ENCODE measurements at places on chromosomes 1 and 21.

DNA sequence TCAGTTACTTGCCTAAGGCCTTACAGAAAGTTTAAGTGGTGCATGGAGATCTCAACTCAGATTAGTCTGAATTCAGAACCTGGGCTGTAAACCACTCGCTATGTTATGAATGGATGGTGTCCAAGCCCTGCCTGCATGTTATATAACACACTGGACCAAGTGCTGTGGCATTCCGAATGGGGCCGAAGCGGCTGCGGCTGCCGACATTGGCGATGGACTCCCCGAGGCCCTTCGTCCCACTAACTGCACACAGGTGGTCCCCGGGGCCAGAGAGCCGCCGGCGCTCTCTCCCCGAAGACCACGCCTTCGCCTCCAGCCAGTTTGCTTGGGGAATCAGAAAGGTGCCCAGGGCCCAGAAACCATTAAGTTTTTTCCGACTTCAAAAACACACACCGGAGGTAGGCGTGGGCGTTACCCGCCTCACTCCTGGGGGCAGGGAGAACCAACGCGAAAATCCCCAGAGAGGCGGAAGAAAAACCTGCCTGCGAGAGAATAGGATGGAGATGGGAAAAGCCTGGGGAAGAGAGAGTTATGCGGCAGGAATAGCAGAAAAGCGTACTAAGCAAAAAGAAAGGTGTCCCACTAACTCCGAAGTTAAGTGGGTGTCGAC is 579 bp upstream of the TENT5C start:
- no peak for DNase-seq

- DNase-seq: no peak
Measured at GRCh38 chr1:243543501-243543900, 287.7 kb downstream of the SDCCAG8 start.

DNA sequence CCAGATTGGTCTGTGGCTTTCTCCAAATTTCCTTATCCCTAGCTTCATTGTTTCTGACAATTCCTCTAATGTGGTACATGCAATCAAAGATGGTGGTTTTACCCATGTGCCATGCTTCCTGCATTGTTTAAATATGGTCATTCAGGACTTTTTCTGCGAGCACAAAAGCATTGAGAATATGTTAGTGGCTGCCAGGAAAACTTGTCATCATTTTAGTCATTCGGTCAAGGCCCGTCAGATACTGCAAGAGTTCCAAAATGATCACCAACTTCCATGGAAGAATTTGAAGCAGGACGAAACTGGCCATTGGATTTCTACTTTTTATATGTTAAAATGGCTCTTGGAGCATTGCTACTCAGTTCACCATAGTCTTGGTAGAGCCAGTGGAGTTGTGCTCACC is 3.7 kb downstream of the ZBED6 start:
- DNase-seq: no peak

DNA sequence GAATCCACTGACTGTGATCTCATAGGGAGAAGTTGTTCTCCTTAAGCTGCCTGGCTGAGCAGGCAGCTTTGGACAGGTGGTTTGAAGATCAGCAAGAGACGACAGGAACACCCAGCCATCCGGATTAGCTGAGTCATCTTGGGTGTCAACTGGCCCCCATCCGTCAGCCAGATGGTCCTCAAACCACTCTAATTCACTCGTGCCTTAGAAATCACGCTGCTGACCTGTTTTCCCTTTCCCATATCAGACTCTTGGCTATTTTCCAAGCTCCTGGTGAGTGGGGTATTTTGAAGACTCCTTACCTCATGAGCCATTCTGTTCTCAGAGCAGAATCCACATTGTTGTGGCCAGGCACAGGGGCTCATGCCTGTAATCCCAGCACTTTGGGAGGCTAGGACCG is 149.1 kb upstream of the L1TD1 start:
- DNase-seq: no peak

GRCh38 chr1:76084029-76084627 is 9.6 kb downstream of the ST6GALNAC3 start:
- DNase-seq: no peak

GRCh38 chr1:96096613-96097321 is 624.8 kb upstream of the PTBP2 start:
- no peak for DNase-seq

GRCh38 chr1:172673761-172674160 is 14.9 kb downstream of the FASLG start:
- no peak for DNase-seq

DNA sequence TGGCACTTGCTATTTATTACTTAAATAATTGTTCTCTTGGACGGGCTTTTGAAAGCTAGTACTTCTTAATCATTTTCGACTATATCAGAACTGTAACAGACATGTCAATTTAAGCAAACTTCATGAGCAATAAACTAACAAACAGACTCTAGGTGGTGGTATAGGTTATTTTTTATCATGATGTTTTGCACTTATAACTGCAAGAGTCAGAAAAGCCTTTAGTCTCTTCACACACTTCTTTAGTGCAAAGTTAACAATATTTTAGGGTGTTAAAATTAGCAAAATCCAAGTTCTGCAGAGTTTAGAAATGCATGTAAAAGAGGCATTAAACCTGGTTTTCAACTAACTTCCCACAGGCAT is 2.2 kb downstream of the NRIP1 start:
- DNase-seq: no peak

DNA sequence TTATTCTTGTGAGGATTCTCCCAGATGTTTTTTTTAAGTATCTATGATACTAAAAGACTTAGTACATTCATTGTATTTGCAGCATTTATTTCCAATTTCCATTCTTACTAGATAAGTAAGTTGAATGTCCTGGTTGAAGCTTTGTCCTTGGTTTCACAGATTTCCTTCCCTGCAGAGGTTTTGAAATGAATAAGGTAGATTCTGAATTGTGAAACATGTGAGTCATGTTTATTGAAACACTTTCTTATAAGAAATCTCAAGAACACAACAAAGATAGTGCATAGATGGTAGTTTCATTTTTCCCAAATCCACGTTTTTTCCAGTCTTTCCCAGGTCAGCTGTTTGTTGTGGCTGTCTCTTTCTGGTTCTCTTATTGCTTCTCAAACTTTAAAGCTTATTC is 24.8 kb downstream of the GABPA start:
- DNase-seq: no peak

DNA sequence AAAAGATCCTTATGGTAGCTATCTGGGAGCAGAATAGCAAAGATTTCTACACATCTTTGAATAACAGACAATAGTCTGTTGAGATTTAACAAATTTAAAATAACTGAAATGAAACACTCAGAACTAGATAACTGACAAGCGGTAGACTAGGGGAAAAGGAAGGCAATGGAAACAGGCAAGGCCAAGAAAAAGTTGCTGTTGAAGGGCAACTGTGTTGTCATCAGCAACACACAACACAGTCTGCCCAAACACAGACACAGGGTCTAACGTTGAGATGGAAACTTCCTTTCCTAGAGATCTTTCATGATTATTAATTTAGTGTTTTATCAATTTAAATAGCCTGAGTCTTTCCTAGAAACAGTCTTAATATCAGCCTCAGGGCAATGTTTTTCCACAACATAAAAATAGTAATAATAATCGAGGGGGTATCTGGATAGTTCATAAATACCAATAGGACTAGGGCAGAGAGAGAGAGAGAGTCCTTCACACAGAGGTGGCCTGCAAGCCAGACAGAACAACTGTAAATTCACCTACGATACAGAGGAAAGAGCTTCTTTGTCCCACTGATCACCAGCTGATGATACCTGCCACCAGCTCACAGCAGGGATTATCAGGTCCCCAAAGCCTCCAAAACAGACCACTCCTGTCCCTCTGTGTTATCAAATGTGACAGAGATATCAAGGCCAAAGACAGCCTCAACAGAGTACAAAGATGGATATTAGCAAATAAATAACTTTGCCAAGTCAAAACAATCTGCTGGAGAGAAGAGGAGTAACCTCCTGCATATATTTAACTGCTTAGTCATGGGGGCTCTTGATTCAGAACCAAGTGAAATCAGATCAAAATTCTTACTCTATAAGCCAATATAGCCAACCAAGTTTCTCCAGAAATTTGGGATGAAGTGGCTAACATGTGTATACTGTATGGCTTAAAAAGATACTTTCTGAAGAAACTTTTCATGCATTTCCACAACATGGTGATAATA is 245.3 kb downstream of the SLC45A1 start:
- DNase-seq: no peak

DNA sequence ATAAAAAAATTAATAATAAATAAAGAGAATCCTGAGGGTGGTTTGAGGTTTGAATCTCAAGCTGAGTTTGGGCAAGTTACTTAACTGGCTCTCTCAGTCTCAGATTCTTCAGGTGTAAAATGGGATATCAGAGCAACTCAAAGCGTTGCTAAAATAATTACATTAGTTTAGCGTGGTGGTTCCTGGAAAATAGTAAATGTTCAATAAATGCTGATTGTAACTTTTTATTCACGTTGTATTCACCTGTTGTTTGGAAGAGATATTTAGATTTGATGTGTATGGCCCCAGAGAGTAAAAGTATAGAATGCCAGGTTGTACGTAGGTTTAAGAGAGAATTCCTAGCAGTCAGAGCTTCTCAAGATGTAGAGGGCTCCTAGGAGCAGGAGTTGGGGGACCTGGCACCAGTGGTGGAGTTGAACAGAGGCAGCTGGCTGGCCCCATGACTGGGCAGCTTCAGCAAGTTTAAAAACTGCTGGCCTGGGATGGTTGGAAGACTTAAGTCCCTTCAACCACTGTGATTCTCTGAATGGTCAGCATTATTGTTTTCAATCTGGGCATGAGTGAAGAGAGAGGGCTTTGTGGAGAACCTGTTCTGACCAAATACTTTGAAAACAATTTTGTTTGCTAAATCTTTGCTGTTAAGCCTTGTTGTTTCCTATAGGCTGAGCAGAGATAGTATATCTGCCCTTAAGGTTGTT is 22.4 kb downstream of the PRCC start:
- no peak for DNase-seq

GRCh38 chr1:18099026-18099425 is 8.6 kb upstream of the IGSF21 start:
- DNase-seq: no peak

DNA sequence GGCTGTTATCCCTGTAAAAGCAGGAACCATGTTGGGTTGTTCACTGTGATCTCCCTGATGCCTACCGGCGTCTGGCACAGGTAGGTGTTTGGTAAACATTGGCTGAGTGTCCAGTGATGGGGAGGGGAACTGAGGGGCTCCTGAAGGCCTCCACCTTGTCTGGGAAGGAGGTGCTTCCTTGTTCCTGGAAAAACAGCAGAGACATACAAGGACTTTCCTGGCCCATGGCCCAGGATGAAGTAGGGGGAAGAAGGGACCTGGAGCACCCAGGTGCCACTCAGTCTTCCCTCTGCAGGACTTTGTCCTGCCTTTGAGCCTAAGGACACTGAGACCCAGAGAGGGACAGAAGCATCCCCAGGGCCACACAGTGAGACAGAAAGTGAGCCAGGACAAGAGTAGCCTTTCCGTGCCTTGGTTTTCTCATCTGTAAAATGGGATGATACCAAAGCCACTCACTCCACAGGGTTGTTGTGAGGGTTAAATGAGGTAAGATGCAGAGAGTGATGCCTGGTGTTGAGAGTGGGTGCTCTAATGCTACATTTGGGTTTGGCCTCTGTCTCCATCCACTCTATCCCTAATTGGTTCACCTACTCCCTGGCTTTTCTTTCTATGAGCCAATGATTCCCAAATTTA is 6.1 kb upstream of the HEYL start:
- DNase-seq: no peak

- DNase-seq: no peak
Measured at GRCh38 chr1:67013573-67013972, 40.4 kb downstream of the SLC35D1 start.

DNA sequence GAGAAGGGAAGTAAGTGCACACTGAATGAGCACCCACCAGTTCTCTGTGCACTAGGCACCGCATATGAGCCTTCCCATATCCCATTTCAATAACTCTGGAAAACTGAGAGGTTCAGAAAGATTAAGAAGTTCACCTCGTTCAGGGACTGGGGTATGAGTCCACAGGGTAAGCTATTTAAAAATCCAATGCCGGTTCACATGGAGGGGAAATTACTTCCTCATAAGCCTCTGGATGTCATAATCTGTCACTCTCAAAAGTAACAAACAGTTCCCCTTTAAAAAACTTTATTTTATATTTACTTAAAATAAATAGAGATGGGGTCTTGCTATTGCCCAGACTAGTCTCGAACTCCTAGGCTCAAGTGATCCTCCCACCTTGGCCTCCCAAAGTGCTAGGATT is 1.9 kb downstream of the OR2B11 start:
- DNase-seq: no peak

DNA sequence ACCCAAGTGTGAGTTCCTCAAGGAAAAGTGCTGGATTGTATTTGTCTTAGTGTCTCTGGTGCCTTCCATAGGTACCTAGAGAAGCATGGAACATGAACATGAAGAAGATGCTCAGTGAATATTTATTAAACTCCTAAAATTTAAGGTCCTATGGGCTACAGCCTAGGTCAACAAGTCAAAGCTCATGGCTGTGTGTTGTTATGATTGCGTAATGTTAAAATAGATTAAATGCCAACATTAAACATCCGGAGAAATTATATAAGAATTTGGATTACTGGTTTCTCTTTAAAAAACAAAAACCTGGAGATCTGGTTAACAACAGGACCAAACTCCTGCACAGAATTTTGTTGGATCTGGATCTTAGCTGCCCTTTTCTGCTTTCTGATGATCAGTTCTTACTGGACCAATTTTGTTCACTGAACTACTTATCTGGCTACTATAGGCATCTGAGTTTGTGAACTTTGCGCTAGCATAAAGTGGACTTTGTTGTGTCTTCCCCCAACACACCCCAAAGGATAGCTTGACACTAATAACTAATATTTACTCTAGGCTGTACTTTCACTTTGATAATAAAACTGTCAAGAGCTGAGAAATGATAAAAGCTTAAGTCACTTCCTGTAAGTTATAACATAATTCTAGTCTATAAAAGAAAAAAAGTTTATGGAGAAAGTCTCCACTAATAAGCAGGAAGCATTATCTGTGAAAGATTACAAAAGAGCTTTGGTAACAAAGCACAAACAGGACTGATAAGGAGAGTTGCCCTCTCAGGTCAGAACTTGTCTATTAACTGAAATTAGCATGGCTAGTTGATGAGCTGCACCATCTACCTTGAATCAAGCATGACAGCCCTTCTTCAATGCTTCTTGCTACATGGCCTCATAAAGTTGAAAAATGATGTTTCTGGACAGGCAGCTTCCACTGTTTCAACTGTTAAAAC is 20.7 kb downstream of the F5 start:
- DNase-seq: no peak

DNA sequence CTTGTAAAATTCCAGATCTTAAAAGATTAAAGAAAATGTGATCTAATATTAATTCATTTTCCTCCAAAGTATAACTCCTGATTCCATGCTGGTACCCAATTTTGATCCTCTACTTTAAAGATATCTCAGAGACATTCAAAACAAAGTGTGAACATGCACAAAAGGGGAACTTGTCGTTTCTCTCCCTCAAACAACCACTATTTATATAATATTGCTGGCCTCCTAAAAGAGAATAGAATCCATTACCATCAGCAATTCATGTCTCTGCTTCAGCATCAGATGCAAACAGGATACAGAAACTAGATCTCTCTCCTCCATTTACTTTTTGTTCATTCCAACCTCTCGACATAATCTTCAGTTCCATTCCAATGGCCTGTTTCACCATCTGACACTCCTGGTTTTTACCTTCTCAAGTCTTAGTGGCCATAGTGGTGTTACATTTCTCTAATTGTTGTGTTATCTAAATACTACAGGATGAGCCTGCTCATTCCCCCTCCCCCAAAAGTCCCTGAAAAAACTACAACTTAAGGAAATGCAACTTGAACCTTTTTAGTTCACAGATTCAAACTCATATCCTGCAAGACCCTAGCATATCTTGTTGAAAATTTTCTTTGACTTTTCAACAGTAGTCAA is 4.1 kb downstream of the NRIP1 start:
- DNase-seq: no peak
